Activated CD8-positive, alpha-beta memory T cell treated with anti-CD3 and anti-CD28 coated beads for 1 hour (primary cell): ENCODE measurements at places on chromosomes 1 and 21.

- DNase-seq, result no peak
Observed at GRCh38 chr1:115717541-115717940, 51.0 kb downstream of the CASQ2 start.

- no peak for DNase-seq
Observed at GRCh38 chr1:118927427-118928187, 60.5 kb downstream of the TBX15 start.

GRCh38 chr1:63269571-63269970, 52.8 kb upstream of the FOXD3 start:
- no peak for DNase-seq

DNA sequence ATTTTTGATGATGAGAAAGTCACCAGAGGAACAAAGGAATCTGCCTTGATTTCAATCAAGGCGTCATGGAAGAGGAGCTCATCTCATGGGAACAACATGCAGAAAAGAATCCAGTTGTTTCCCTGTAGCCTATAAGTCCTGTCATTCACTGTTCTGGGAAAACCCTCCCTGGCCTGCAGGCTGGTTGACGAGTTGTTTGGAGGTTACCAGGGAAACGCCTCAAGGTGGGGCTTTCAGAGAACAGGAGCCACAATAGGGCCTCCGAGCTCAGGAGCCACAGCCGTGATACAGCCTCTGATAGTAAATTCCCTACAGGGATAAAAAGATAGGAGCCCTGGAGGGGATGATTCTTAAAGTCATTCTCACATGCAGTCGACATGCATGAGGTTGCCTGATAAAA, 135.2 kb downstream of the PSMG1 start:
- no peak for DNase-seq

- DNase-seq, result no peak
Observed at GRCh38 chr1:176925223-176925622, 239.3 kb downstream of the ASTN1 start.

DNA sequence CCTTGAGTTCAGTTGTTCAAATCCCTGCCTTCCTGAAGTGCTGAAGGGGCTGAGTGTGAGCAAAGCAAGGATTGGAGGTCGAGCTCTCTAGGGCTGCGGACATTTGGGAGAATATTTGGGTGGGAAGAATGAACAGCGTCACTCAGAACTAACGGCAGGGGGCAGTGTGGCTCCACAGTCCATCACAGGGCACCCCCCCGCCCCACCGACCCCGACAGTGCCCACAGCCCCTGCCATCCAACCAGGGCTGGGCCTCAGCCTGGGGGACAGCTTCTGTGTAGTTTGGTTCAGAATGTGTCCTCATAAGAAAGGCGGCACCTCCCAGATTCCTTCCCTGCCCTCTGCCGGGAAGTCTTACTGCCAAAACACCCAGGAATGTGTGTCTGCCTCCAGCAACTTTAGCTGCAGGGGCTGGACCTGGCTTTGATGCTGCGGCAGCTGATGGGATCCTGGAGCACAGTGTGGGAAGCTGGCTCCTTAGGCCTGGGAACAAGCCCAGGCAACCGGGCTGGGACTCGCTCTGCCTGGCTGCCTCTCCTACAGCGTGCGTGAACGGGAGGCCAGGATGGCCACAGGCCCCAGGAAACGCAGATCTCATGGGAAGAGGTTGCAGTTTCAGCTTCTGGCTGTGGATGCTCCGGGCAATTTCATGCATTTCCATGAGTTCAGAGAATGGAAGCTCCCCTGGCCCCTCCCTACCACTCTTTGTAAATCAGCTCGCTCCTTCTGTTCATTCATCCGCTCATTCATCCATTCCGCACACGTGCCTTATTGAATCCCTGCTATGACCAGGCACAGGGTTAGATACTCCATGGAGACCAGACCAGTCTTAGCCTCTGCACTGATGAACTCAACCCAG, 104.9 kb upstream of the TMPRSS2 start:
- DNase-seq, result no peak

GRCh38 chr1:109954041-109954512, 30.5 kb upstream of the AHCYL1 start:
- no peak for DNase-seq

GRCh38 chr1:93614986-93615581, 66.6 kb downstream of the BCAR3 start:
- DNase-seq, result no peak

- no peak for DNase-seq
Observed at GRCh38 chr1:36971852-36972618, 62.3 kb downstream of the GRIK3 start.

DNA sequence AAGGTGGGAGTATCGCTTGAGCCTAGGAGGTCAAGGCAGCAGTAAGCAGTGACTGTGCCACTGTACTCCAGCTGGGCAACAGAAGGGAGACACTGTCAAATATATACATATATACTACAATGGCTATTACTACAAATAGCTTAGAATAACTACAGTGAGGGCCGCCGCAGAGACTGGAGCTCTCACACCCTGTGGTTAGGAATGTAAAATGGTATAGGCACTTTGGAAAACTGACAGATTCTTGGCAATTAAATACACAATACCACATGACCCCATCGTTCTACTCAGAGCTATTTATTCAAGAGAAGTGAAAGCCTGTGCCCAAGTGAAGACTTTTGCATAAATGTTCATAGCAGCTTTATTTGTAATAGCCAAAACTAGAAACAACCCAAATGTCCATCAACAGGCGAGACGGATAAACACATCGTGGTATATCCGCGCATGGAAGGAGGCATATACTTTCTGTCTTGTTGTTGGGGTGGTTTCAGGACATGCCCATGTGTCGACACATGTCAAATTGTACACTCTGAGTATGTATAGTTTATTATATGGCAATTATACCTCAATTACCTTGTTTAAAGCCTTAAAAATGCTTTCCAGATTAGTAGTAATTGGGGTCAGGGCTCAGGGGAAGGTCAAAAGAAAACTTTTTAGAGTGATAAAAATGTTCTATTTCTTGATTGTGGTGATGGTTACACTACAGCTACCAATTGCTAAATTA, 123.4 kb downstream of the RIPK4 start:
- DNase-seq, result no peak

GRCh38 chr1:185674201-185674600, 60.0 kb upstream of the HMCN1 start:
- no peak for DNase-seq

DNA sequence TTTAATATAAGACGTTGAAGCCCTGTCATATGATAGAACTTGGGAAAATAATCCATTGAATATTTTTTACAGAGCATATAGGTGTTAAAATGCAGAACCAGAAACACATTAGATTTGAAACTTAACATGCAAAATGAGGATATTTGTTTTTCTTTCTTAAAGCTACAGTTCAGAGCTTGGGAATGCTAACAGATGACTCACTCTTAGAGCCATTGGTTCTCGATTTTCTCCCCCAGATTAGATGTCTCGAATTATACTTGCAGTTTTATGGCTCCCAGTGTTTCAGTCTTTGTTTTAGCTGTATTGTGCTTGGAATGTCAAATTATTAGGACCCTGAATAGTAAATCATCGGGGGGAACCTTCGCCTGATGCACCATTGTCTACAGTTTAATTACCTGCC, 575.7 kb upstream of the ZP4 start:
- no peak for DNase-seq

- DNase-seq, result no peak
Observed at GRCh38 chr1:3551290-3551678, 60.0 kb downstream of the MEGF6 start.

DNA sequence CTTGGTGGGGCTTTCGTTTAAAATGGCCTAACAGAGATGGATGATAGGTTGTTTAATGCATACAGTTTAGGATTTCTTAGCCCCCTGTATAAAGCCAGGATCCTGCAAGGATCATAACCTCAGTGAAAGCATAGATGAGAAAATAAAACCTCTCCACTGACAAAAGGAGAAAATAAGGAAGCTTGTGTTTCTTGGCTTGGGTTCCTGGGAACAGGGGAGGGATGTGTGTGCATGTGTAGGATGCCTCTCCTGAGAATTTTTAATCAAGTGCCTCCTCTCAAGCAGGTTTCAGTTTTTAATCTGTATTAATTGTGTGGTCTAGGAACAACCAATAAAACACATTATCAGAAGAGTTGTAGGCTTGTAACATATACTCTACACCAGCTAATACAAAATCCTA, 26.1 kb downstream of the PRKACB start:
- DNase-seq, result no peak

DNA sequence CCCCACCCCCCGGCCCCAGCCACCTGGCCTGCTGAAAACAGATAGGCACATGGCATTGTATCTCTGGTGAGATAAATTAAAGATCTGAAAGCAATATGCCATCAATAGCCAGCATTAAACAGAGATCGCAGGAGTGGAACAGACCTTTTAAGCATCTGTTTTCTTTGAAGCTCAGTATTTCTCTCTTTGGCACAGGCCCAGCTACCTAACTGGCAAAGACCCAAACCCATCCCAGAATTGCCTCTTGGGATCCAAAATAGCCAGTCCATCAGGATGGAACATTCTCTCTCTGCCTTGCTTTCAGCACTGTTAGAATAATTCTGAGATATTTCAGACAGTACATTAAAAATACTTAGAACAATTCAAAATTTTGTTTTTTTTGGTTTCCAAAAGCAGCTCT, 46.0 kb downstream of the KCNJ6 start:
- DNase-seq, result no peak

DNA sequence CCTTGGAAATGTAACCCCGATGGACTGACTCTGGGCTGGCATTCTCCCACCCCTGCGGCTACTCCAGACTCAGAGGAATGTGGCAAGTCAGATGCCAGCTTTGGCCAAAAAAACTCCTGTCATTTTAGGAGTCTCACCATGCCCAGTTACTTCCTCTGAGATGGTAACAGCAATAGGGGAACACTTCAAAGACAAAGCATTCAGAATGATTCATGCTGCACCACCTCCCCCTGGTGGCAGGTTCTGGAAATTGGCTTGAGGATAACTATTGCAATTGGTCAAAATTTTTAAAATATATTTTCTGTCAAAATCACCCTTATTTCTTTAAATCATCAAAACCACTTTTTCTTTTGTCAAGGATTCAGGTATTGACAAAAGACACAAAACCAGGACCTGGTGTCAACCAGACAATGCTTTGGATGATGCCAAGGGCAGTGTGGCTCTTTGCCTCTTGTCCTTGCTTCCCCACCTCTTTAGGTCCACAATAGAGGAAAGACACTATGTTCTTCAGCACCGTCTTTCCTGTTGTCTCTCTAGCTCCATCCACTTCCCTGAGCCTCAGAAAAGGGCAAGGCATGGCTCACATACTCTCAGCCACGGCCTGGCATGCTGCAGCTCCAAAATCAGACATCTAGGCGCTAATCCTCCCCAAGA, 9.9 kb upstream of the CDCA8 start:
- peak; percentile 50 for DNase-seq

GRCh38 chr1:31576201-31576669, at the start of gene TINAGL1:
TSS of gene TINAGL1 (plus strand) at chr1:31576515. CDS start at chr1:31577149, 634 bp downstream.
- DNase-seq, result no peak

DNA sequence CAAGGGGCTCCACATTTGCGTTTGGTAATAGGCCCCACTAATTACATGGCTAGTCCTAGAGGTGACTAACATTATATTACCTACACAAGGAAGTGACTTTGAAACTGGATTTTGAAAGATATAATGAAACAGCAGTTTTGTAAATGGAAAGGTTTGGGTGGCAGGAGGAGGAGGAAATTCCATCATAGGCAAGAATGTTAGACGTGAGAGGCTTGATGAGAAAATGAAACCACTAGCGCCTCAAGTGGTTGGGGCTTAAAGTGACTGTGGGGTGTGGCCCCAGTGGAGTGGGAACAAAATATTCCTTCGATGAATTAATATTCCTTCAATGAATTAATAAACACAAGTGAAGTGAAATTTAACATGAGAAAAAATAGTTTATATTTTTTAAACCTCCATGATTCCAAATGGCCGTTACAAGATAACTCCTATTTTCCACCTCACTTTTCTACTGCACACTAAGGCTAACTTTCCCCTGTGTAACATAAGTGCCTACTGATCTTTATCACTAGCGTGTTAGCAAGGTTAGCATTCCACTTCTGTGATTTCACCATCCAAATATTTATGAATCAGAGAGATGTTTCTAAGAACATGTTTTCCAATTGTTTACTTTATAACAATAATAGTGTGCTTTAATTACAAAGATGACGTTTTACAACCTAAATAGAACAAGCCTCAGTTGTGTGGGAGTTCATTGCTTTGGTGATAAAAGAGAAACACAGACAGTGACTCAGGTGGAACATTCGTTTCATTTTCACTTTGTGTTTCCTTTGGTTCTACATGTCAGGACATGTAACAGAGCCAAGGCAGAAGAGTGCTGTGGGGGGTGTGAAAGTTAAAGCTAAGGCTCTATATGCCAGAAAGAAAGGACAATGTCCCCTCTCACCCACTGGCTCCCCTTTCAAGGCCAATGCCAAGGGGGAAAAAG, 12.5 kb upstream of the ATF3 start:
- no peak for DNase-seq

- DNase-seq, result no peak
Observed at GRCh38 chr1:192984080-192984479, 75.1 kb downstream of the UCHL5 start.

GRCh38 chr1:53367503-53368313, 39.8 kb upstream of the LRP8 start:
- no peak for DNase-seq

- DNase-seq, result no peak
Observed at GRCh38 chr1:117600325-117600943, 5.4 kb upstream of the TENT5C start.

DNA sequence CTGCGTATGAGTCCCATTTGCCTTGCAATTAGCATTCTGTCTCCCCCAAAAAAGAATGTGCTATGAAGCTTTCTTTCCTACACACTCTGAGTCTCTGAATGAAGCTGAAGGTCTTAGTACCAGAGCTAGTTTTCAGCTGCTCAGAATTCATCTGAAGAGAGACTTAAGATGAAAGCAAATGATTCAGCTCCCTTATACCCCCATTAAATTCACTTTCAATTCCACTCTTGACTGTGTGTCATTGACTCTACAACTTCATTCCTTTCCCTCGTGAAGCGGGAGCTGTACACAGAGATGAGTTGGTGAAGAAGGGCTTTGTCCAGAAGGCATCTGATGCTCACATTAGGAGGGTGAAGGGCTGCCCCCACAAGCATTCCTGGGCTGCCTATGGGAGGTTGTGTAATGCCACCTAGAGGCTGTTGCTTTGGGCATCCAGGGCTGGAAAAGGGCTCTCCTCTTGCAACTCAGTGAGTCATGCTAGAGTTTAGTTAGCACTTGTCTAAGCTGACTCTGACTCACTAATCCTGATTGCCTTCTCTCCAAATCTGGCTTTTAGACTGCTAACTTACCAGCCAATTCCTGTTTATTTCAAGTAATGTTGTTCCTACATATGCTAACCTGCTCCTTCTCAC, 1.8 kb downstream of the SPRR1B start:
- no peak for DNase-seq

GRCh38 chr1:221575605-221576004, 166.3 kb downstream of the DUSP10 start:
- no peak for DNase-seq

- DNase-seq, result no peak
Observed at GRCh38 chr1:67348586-67349252, 41.0 kb downstream of the IL12RB2 start.
